Mesenchymal stem cell (in vitro differentiated cells and primary cell): ENCODE measurements at places on chromosomes 13 and 19.

DNA sequence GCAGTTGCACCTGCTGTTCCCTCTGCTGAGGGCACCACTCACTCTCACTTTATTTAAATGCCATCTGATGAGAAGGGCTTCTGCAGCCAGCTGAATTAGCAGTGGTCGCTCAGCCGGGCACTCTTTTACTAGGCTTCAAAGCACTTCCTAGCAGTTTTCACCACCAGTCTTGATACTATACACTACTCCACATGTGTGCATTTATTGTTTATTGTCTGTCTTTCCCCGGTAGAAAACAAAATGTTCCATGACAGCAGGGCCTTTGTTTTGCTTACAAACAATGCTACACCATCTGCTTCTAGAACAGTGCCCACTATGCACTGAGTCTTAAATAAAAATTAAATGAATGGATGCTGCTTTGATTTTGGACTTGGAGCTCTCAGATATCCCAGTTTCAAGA is 404.9 kb downstream of the FGF14 start:
- H3K4me3 ChIP-seq: no peak overlapping the region
- H3K36me3 ChIP-seq: no peaks in the 10 kb centered on the region
- H3K4me1 ChIP-seq: no peaks in the 10 kb centered on the region
- H3K27ac ChIP-seq: no peak overlapping the region
- no peaks in the 10 kb centered on the region for H3K27me3 ChIP-seq

DNA sequence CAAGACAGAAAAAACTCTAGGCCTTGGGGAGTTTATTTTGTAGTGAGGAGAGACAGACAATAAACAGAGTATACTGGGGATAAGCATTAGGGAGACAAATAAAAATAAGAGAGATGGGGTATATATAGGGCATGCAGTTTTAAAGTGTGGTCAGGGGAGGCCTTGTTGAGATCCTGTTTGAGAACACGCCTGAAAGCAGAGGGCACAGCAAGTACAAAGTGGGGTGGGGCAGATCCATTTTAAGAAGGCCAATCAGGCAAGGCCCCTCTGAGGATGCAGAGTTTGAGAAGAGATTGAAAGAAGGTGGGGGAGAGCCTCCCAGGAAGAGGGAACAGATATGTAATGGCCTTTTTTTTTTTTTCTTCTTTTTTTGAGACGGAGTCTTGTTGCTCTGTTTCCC is 2.1 kb downstream of the PPP2R1A start:
- H3K27me3 ChIP-seq: no peaks in the 10 kb centered on the region
- peaks cover 40% of the 10 kb centered on the region for H3K36me3 ChIP-seq
- peak overlapping the region; percentile 89 for H3K4me3 ChIP-seq

DNA sequence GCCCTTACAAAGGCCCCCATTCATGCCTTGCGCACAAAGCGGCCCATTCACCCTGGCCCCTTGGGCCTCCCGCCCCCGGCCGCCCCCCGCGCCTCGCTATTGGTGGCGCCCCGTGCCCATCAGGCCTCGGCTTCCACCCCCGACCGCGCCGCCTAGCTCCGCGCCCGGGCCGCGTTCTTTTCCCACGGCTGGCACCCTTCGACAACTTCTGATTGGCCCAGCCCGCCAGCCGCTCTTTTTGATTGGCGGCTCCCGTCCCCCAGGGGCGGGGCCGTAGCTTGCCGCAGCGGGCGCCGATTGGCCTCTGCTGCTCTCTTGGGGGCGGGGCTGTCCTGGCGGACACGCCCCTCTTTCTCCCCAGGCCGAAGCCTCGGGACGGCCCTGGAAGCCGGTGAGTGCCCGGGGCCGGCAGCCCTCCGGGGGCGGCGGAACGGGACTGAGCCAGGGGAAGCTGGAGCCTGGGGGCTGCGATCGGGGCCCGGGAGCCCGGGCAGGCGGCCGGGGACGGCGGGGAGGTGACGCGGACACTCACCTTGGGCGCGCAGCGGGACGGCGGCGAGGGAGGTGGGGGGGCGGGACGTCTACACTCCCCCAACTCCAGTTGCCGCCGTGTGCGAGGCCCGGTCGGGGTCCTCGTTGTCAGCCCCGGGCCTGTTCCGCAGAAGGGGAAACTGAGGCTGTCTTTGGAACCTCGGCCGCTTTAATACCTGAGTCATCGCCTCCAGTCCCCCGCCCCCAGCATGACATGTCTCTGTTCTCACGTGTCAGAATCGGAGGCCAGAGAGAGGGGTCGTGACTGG is at the start of gene MYH14:
Gene MYH14 (plus strand): TSS at position 342 of the 800 bp plus-strand sequence. CDS start 6,744 bp downstream, outside the sequence.
- no peak within 1 kb of the TSS for H3K4me3 ChIP-seq
- peaks cover 15% of the 10 kb centered on the region for H3K27me3 ChIP-seq
- no peak for DNase-seq
- H3K27ac ChIP-seq: no peak within 1 kb of the TSS
- no peaks in the 10 kb centered on the region for H3K36me3 ChIP-seq

DNA sequence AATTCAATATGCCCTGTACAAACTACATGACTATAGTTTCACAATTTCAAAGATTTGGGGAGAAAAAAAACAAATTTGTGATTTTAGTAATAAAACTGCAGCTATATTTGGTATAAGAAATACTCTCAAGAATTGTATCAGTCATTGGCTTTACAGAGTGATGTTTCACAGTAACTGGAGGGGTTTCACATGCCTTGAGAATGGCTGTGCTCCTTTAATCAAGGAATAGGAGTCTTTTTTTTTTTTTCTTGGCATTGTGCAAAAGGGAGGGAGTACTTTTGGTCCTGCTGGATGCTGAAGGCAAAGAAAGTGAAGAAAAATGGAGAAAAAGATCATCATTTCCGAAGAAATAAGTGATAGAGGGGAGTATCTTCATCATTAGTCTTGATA is 6.8 kb downstream of the ZNF507 start:
- no peak overlapping the region for H3K27ac ChIP-seq
- no peak for DNase-seq
- H3K4me1 ChIP-seq: peaks cover 3% of the 10 kb centered on the region
- peaks cover 75% of the 10 kb centered on the region for H3K36me3 ChIP-seq
- no peaks in the 10 kb centered on the region for H3K27me3 ChIP-seq
- H3K4me3 ChIP-seq: no peak overlapping the region

DNA sequence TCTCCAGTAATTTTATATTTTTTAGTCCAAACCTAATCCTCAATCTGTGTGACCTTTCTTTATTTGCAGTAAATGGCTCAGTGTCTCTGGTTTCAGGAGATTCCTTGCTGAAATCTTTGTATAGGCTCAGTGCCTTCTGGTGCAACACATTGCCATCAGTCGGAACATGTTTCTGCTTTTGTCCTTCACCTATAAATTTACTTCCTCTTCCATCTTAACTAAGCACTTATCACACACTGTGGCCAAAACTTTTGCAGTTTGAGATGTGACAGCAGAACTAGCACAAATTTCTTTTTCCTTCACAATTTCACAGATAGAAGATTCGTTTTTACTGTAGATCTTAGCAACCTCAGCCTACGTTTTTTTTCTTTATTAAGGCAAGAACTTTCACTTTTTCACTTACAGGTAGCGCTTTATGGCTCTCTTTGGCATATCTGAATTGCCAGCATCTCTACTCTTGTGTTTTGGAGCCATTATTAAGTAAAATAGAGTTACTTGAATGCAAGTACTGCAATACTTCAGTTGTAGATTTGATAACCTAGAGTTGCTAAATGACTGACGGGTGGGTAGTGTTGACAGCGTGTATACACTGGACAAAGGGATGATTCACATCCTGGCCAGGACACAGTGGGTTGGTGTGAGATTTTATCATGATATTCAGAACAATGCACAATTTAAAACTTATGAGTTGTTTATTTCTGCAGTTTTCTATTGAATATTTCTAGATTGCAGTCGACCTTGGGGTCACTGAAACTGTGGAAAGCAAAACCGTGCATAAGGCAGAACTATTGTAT is 44.3 kb downstream of the NDFIP2 start:
- no peak overlapping the region for H3K4me3 ChIP-seq
- peaks cover 58% of the 10 kb centered on the region for H3K36me3 ChIP-seq
- H3K27ac ChIP-seq: no peak overlapping the region
- DNase-seq: no peak

DNA sequence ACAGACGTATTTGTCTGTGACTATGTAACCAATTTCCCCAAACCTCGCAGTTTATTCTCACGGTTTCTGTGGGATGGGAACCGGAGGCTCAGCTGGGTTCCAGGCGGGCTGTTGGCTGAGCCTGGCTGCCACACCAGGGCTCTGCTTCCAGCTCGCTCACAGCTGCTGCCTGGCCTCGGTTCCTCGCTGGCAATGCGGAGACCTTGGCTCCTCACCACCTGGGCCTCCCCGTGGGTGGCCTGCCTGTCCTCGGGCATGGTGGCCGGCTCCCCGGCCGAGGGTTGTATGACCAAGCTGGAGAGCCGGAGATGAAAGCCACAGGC is 218.9 kb upstream of the MAB21L1 start:
- no peaks in the 10 kb centered on the region for H3K27me3 ChIP-seq
- DNase-seq: no peak
- H3K36me3 ChIP-seq: no peaks in the 10 kb centered on the region
- H3K27ac ChIP-seq: no peak overlapping the region
- no peak overlapping the region for H3K4me3 ChIP-seq
- peaks cover 3% of the 10 kb centered on the region for H3K4me1 ChIP-seq

GRCh38 chr13:52002361-52002760 is 8.9 kb downstream of the ATP7B start:
- peaks cover 32% of the 10 kb centered on the region for H3K27me3 ChIP-seq
- no peak for DNase-seq
- H3K36me3 ChIP-seq: no peaks in the 10 kb centered on the region
- peaks cover 7% of the 10 kb centered on the region for H3K4me1 ChIP-seq
- H3K4me3 ChIP-seq: no peak overlapping the region

DNA sequence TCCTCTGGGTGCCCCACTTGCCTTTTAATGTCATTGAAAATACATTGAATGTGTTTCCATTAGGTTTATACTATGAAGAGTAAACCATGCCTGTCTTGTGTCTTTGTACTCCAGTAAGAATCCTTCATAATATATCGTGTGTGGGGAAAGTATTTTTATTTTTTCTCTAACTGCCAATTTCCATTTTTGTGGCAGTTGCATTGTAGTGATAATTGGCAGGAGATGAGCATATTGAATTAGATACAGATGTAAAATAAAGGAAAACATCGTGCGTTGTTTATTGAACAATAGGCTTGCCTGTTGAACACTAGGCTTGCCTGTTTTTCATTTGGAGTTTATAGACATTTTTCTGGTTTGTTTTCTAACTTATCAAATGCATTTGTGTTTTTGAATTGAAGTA is 218.8 kb downstream of the NBEA start:
- no peaks in the 10 kb centered on the region for H3K4me1 ChIP-seq
- DNase-seq: no peak
- H3K27me3 ChIP-seq: no peaks in the 10 kb centered on the region
- H3K4me3 ChIP-seq: no peak overlapping the region
- H3K36me3 ChIP-seq: no peaks in the 10 kb centered on the region

DNA sequence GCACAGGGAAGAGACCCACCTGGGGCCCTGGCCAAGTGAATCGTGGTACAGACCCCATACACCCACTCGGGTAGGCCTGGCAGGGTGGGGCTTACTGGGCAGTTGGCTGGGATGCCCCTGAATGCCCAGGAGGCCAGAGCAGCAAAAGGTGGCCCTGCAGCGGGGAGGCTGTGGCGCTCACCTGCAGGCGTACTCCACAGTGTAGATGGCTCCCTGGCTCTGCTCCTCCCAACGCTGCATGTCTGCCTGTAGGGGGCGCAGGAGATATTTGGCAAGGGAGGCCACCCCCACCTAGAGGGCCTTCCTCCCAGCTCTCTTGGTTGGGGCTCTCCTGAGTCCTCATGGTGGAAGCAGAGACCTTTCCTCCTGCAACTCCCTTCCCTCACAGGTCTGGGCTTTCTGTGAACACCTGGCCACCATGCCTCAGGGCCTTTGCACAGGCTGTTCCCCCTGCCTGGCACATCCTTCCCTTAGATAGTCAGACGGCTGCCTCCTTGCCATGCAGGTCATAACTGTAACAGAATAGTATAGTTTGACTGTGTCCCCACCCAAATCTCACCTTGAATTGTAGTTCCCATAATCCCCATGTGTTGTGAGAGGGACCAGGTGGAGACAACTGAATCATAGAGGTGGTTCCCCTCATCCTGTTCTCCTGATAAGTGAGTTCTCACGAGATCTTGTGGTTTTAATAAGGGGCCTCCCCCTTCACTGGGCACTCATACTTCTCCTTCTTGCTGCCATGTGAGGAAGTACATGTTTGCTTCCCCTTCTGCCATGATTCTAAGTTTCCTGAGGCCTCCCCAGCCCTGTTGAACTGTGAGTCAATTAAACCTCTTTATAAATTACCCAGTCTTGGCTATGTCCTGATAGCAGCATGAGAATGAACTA is 5.9 kb downstream of the BORCS8 start:
- peaks cover 43% of the 10 kb centered on the region for H3K36me3 ChIP-seq
- H3K4me3 ChIP-seq: no peak overlapping the region
- no peak overlapping the region for H3K27ac ChIP-seq
- no peaks in the 10 kb centered on the region for H3K27me3 ChIP-seq

DNA sequence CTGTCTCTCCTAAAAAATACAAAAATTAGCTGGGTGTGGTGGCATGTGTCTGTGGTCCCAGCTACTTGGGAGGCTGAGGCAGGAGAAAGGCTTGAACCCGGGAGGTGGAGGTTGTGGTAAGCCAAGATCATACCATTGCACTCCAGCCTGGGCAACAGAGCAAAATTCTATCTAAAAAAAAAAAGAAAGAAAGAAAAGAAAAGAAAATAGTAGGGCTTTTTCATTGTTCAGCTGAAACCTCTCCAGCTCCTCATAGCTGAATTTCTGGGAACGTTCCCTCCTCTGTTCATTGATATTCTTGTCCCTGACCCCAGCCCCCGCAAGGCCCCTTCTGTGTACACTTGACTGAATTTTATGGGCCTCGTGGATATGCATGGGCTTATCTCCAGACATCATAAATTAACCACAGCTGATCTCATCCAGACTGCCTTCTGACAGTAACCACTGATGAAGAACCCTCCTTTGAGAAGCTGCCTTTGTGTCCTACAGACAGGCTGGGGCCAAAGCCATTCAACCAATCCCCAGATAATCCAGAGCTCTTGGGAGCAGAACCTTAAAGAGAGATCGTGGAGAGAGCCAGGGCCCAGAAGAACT is at the start of gene ELSPBP1:
Gene ELSPBP1 (plus strand): TSS at position 424 of the 594 bp plus-strand sequence. CDS start 14,036 bp downstream, outside the sequence.
- peaks cover 62% of the 10 kb centered on the region for H3K27me3 ChIP-seq
- DNase-seq: peak; percentile 21
- H3K4me3 ChIP-seq: no peak within 1 kb of the TSS
- no peaks in the 10 kb centered on the region for H3K4me1 ChIP-seq

DNA sequence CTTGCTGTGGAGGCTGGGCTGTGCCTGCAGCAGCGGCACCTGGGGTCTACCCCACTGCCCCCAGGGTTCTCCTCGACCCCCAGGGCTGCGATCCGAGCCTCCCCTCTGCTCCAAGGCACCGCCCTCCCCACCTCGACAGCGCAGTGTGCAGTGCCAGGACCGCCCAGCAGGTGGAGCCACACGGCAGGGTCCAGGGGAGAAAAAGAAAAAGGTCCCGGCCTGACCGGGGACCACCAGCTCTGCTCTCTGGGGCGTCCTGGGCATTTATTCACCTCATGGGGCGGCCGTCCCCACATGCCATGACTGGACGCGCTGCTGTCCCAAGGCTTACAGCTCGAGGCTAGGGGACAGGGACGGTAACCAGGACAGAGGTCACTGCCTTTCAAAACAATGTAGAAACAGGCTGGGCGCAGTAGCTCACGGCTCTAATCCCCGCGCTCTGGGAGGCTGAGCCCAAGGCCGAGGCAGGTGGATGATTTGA is 10.6 kb downstream of the REXO1 start:
- no peaks in the 10 kb centered on the region for H3K36me3 ChIP-seq
- no peak overlapping the region for H3K27ac ChIP-seq
- H3K27me3 ChIP-seq: no peaks in the 10 kb centered on the region
- no peak for DNase-seq

- H3K27me3 ChIP-seq: peaks cover 6% of the 10 kb centered on the region
- H3K4me1 ChIP-seq: peaks cover 15% of the 10 kb centered on the region
- no peak overlapping the region for H3K27ac ChIP-seq
Observed at GRCh38 chr19:17402982-17403855, 2.2 kb downstream of the BST2 start.

- peaks cover 2% of the 10 kb centered on the region for H3K4me1 ChIP-seq
- no peaks in the 10 kb centered on the region for H3K27me3 ChIP-seq
- H3K27ac ChIP-seq: no peak overlapping the region
- peak overlapping the region; percentile 100 for H3K4me3 ChIP-seq
- H3K36me3 ChIP-seq: no peaks in the 10 kb centered on the region
Observed at GRCh38 chr13:34941436-34941834, 635 bp upstream of the NBEA start.
